Posterior vena cava (tissue), 2 donors: ENCODE measurements at places on chromosomes 3 and 15. TPM values are rescaled to one million over a fixed set of nuclear protein-coding genes. Genes with fewer than 3 reads are reported as not detected.

DNA sequence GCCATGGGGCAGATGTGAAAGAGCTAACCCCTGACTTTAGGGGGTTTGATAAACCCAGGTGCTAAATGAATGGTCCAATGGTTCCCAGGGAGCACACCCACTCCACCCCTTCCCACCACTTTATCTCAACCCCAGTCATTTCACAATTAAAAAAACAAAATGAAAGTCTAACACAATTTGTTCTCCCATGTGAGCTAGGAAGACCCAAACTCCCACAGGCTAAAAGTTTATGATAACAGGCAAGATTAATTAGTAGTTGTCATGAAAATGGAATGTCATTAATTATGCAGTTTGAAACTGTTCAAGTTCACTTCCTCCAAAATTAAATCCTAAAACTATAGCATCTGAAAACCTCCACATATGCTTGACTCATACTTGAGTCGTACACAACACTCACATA lies 63.3 kb upstream of the TPM1 start:
- no peak for DNase-seq

Gene SI
- total RNA-seq: not detected

- DNase-seq: no peak
These were observed 147.2 kb downstream of the FOXP1 start for GRCh38 chr3:71436337-71436736.

GRCh38 chr3:35777563-35778554 lies 138.5 kb downstream of the ARPP21 start:
- DNase-seq: no peak

- DNase-seq: no peak
These were observed 22.0 kb upstream of the C3orf22 start for GRCh38 chr3:126580746-126581145.

DNA sequence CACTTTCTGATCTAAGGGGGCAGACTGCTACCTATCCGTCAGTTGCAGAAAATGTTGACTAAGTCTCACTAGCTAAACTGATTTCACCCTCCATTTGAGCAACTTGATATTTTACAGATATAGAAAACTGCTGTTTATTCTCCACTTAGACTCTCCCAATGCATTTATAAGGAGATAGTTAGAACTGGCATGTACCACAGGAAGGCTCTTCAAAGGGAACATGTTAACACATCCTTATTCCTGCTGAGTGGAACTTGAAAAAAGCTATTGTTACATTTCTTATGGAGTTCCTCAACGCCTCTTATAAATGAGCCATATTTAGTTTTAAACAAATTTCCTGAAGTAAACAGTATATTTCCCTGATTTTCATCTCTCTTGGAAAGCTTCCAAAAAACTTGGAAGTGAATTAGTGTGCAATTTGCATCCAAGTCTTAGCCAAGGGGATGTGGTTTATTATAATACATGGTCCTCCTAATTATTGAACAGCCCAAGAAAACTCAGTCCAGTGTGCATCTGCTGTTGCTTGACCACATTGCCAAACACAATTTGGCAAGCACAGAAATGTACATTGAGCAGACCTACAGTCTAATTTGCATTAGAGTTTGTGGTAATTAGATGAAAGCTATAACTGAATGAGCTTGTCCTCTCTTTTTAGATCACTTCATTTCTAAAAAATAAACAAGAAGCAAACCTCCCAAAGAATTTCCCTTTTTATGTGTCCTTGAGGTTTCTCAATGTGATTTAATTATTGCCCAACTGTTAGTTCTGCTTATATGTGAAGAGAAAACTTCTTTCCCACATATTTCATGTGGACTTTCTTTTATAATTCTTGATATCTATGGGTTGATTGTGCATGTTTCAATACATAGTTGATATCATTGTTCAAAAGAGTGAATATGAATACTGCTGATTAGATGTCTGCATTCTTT lies 72.6 kb upstream of the DPH6 start:
- DNase-seq: no peak

Gene PROK2
- 2.0 TPM for total RNA-seq

Gene C3orf20
- not detected for total RNA-seq

DNA sequence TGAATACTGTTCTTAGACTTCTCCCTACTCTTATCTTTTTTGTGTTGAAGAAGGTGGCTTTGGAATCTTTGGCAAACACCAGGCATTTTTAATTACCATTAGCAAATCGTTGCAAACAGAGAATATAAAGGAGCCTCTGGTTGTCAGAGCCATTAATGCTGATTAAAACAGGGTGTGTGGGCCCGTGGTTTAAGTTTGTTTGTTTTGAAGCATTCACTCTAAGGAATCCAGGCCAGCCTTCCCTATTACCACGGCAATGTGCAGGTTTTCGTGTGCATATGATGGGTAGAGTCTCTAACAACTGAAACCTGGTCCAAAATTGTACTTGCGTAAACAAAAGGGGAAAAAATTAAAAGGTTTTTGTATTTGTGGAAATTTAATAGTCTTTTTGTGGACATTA lies 141.2 kb upstream of the GMNC start:
- no peak for DNase-seq

Gene CHMP2B
- 45.0 TPM for total RNA-seq

Gene EPHB1
- total RNA-seq: 3.7 TPM
